ENCODE measurements at places on chromosomes 5 and 9.

DNA sequence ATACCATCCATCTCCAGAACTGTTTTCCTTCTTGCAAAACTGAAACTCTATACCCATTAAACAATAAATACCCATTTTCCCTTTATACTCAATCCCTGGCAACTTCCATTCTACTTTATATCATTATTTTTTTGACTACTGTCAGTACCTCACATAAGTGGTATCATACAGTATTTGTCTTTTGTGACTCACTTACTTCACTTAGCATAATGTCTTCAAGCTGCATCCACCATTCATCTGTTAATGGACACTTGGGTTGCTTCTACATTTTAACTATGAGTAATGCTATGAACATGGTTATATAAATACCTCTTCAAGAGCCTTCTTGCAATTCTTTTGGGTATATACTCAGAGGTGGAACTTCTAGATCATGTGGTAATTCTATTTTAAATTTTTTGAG, 11.6 kb upstream of the TYRP1 start:
- no peak for DNase-seq

DNA sequence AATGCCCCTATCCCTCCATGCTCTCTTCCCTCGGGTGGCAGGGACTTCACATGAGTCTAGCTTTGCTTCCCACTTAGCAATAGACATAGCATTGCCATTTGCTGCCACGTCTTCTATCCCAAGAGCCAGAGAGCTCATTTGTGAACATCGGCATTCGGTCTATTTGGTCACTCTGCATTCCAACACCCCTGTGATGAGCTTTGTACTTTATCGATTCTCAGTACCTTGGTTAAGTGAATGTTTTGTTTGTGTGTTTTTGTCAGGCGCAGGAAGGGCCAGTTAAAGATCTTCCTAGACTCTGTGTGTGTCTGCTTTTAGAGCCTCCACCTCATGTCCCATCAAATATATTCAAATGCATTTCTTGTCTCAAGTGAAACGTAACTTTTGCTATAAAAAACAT, 141.7 kb downstream of the TARS1 start:
- DNase-seq = no peak

- DNase-seq = no peak
Measured at GRCh38 chr9:110952540-110952859, 85.8 kb downstream of the LPAR1 start.

DNA sequence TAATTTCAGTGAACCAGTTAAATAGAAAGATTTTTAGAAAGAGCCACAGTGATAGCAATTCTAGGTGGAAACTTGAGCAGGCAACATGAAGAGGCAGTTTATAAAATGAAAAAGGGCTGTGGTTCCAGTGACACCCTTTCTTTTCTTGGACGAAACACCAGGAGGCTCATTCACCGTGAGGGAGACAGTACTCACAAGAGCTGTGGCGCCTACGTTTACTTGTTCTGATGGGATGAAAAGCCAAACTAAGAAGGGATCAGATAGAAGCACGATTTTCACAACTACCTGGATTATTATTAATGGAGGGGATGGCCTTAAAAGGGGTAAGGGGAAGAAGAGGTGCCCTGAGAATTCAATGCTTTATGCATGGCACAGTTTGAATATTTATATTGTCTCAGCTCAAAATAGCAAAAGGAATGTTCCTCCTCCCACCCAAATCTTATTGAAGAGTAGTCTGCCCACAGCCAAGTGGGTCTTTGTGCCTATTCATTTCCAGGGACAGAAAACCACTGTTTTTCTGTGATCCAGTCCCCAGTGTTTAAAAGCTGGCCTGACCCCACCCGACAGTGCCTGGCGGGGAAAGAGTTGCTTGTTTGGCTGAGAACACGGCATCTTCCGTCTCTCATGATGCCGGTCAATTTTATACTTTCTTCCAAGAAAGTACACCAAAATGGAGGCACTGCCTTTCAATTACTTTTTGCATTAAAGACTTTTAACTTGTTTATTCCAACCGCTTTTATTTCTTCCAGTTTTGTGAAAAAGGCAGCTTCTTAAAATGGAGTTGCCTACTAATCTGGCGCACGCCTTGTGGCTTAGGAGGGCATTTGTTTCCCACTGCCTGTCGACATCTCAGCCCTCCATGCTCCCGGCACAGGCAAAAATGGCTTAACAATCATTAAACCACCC, 51.9 kb downstream of the HABP4 start:
- DNase-seq = no peak

DNA sequence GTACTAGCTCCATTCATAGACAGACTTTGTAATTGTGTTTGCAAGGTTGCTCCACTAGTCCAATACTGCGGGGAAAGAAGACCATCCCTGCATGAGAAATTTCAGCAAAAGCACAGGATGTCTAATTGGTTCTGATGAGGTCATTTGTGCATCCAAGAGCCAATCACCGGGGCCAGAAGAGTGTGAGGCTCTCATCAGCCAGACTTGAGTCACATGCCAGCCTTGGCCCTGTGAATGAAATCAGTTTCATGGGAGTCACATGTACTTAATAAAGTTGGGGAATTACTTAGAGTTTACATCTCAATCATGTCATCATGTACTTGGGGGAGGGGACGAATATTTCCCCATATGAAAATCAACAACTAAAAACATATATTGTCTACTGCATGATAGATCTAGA, 1236.0 kb downstream of the MAT2B start:
- DNase-seq = no peak

DNA sequence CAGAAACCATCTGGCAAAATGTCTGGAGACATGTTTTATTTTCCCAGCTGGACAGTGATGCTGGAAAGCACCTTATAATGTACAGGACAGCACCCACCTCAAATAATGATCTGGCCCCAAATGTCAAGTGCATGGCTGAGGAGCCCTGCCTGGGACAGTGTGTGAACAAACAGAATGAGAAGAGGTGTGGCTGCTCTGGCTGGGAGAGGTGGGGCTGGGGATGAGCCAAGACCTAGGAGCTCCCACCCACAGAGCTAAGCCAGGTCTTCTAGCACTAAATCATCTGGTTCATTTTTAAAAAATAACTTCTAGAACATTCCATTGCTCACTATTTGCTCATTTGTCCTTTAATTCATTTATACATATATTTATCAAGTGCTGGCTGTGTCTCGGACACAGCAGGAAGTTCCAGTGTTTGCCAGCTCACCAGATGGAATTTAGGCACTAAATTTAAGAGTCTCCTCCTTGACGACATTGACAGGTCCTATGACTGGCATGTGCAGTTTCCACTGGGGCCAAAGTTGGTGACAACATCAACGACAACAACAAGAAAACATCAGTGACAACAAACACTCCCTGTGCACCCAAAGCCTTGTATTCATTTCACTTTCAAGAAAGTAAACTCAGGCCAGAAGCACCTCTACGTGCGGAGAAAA, 59.1 kb downstream of the GTF3C4 start:
- no peak for DNase-seq

GRCh38 chr5:150603491-150603890, 37.0 kb upstream of the SYNPO start:
- DNase-seq = no peak

GRCh38 chr9:14445946-14446345, 132.0 kb upstream of the NFIB start:
- no peak for DNase-seq

DNA sequence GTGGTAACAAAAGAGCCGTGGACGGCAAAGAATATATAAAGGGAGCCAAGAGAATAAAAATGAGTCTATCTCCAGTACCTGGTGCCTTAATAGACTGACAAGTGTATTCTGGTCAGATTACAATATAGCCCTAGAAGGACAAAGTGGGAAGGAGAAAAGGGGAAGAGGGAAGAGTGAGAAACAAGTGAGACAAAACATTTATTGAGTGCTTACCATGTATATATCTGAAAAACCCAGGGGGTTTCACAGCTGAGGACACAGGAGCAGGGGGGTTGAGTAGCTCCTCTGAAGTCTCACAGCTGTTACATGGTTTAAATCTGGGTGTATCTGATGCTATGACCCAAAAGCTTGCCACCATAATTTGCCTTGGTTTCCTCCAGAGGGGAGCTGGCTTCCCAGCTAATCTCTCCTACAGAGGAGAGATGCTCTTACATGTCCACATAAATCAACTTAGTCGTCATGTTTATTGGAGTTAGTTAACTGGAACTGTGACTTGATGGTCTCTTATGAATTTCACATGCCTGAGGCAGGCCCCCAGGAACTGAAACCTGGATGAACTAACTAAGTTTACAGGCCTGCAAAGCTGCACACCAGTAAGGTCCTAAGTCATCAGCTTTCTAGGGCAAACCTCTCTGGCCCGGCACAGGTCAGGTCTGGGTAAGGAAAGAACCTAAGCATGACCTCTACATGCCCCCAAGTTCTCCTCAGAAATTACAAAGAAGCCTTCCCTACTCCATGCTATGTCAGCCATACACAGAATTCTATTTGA, 15.5 kb downstream of the SIL1 start:
- no peak for DNase-seq

DNA sequence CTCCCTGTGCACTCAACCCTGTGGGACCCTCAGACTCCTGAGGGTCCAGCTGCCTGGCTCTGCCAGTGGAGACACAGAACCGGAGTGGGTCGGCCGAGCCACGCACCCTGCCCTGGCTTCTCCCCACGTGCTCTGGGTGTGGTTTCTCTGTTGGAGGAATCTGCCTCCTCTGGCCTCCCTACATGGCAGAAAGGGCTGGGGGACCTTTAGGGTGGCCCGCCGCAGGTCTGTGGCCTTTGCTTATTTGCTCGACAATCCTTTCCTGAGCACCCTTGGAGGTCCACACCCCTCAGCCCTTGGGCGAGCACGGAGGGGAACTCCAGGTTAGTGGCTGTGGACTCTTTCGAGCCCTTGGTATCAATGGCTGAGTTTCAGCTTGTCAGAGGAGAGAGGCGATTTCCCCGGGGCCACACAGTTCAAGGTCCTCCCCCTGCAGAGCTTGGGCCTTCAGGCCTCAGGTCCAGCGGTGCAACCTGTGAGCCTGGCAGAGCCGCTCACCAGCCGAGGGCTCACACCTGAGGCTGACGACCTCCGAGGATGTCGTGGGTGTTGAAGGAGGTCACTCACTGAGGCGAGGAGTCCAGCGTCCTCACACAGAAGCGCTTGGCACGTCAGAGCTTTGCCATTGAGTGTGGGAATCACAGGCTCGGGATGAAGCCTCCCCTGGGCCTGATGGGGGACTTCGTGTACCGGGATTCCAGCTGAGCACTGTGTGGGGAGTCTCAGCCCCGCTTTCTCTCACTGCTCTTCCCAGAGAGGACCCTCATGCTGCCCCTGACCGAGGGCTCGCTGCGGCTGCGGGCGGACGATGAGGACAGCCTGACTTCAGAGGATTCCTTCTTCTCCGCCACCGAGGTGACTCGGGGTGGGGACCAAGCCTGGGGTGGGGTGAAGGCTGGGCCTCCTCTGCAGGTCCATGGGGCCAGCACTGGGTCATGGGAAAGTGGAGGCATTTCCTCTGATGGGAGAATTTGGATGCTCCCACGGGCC, 20.8 kb upstream of the DOLPP1 start:
- DNase-seq = no peak

GRCh38 chr5:146947181-146947941, 68.8 kb upstream of the PPP2R2B start:
- DNase-seq = no peak

DNA sequence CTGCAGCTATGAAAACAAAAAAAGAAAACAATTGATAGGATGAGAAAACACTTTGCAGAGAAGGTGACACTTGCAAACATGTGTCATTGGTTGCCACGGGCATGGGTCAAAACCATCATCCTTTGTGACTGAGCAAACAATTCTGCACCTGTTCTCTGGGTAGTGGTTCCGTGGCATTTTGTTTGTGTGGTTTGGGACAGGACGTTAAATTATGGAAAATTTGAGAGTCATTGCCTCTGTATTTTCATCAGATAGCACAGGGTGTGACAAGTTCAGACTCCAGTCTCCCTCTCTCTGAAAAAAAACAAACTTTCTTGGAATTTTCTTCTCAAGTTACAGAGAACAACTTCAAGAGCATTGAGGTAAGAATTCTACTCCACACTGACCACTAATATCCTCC, 113.4 kb upstream of the HMHB1 start:
- no peak for DNase-seq

DNA sequence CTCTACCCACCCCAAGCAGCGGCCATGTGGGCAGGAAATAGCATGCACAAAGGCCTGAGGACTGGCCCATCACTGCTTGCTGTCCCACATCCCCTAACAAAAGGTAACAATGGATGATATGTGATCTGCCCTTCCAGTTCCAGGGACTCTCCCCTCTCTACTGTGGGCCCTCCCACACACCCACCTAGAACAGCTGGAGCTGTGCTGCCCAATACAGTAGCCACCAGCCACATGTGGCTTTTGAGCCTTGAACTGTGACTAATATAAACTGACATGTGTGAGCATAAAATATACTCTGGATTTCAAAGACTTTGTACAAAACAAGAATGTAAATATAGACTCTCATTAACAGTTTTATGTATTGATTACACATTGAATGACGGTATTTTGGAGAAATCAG, 78.1 kb downstream of the C5orf15 start:
- no peak for DNase-seq

GRCh38 chr9:99368341-99369326, 146.6 kb downstream of the SEC61B start:
- DNase-seq = no peak

DNA sequence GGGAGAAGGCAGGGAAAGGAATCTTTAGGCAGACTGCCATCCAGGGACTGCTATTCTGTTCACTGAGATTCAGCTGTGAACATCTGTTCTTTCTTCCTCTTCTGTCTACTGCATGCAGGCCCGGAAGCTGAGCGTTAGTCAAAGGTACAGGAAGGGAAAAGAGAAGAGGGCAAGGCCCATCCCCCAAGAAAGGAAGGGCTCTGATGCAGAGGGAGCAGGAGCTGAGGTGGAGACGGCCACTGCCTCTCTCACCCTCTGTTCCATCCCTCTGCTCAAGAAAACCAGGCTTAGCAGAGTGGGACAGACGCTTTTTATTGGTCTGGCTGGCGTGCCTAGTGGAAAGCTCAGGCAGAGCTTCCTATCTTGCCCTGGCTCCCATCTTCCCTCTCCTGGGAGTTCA, 57.6 kb downstream of the PFDN1 start:
- DNase-seq = no peak

DNA sequence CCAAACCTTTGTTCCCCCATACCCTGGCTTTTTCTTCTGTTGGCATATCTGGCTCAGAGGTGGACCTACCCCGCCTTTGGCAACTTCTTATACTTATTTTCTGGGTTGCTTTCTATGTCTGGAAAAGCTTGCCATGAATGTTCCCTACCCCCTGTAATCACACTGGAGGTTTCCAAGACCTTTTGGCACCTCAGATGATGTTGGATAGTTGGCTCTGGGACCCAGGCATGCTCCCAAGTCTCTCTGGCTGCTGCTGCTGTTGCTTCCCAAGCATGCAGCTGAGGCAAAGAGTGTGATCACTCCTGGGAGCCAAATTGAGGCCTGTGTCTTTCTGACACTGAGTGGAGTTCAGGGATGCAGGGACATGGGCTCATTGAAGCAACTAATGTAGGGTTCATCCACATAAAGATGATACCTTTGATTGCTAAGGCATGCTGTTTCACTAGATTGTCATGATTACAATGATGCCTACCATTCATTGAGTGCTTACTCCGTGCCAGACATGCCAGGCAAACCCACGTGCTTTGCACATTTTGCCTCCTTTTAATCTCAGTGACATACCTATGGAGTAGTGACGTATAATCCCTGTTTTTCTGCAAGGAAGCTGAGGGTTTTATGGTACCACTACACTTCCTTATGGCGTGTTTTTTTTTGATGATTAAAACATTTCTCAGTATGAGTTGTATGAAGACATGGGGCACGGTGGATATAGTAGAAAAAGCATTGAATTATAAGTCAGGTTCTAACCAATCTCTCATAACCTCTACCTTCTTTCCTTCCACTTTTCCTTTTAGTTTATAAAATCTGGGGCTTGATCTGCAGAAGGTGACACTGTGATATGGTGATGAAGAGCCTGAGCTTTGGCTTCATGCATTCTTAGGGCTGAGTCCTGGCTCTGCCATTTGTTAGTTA, 73.1 kb downstream of the ARHGAP26 start:
- no peak for DNase-seq

GRCh38 chr9:6761306-6761705, 3.5 kb downstream of the KDM4C start:
- DNase-seq = no peak

Data from activated T-cell treated with anti-CD3 and anti-CD28 coated beads for 24 hours (primary cell).